ENCODE measurements at places on chromosomes 13 and 19.
A peak's percentile ranks its signal among the peaks of the same experiment; 100 is the strongest.

DNA sequence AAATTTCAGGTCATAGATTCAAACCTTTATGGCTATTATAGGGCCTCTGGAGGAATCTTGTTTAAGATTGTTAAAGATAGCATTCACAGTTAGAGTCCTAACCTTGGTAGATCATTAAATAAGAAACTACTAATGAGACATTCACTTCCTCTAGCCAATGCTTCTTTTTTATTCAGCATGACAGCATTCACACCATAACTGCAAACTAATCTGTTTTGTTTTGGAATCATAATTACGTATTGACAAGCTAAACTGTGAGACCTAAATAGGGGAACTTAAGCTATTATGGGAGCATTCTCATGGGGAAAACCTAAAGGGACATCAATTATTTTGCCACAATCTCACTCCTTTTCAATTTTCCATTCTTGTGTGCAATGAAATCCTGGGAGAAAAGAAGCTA is 653.8 kb downstream of the PCDH9 start:
- no peak for DNase-seq

DNA sequence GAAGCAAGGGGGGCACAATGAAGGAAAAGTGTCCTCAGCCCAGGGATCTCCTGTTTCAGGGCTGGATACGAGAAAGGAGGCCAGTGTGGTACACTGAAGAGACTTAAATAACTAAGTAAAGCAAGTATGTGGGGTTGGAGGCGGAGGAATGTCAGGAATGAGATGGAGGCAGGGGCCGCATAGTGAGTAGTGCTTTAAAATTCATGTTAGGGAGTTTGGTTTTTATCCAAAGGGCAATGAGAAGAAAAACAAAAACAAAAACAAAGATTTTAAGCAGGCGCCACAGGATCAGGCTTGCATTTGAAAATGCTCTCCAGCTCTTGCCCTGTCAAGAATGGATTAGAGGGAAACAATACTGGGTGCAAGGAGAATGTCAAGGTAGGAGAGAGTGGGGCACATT is 273.4 kb downstream of the DCLK1 start:
- DNase-seq = no peak

DNA sequence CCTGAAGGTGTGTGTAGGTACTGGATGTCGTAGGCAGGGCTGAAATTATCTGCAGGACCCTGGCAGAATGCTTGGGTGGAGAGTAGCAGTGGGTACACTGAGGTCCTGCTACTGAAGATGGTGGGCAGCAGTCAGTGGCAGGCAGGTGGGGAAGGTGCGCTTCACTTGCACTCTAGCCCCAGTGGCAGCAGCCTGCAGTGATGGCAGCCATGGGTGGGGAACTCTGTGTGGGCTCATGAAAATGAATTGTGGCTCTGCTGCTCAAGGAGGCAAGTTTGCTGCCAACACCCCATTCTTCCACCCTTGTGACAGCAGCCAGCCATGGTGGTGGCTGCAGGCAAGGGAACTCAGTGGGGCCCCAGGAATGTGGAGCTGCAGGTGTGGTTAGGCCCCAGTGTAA is 1242.7 kb upstream of the MIR17HG start:
- DNase-seq = no peak

GRCh38 chr19:21463449-21464105 is 41.8 kb upstream of the ZNF429 start:
- DNase-seq = no peak

DNA sequence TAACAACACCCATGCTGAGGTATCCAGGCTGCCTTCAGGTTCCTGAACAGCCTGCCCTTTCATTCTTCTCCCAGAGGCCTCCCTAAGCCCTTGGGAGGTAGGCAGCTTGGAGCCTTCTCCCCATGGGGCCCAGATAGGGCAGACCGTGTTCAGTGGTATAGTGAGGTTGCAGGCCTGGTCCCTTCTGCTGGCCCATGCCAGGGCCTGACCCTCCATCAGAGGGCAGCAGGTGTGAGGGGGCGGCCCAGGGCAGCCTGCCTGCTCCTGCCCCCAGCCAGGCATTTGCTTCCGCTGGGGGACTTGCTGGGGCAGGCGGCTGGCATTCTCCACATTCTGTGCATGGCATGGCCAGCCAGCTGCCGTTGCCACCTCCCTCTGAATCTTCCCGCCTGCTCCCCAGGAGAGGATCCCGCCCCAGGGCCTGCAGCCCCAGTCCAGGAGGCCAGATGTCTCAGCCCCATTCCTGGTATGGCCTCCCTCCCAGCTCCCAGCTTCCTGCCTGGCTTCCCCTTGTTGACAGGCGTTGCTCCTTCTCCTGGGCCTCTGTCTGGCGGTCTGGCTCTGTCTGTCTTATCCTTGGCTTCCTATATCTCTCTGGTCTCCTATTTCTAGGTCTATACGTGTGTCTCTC is 8.9 kb downstream of the CIC start:
- peak; percentile 82 for DNase-seq

DNA sequence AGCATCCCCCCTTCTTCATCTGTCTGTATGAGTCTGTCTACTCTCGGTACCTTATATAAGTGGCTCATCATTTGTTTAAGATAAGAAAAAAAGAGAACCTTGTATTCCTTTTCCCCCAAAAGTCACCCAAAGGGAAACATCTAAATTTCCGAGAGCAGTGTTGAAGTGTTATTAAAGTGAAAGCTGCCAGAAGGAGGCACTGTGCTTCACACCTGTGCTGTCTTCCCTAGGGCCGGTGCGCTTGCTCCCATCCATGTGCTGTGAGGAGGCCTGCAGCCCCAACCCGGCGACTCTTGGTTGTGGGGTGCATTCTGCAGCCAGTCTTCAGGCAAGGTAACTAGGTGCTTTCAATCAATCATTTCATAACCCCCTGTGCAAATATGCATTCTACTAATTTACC is 97.5 kb downstream of the TNFRSF19 start:
- DNase-seq = no peak

- DNase-seq = peak; percentile 93
Measured at GRCh38 chr19:55283548-55284377, at the start of gene BRSK1. BRSK1 (plus strand) TSS chr19:55283997; CDS start chr19:55284443, 446 bp downstream.
